ENCODE measurements at places on chromosomes 4 and X. TPM values are rescaled to one million over a fixed set of nuclear protein-coding genes. Genes with fewer than 3 reads are reported as not detected.

The RNF128 gene
- 0.22 TPM for total RNA-seq

The GAGE2A gene
- not detected for total RNA-seq

GRCh38 chr4:153764601-153765368, 5.0 kb upstream of the RNF175 start:
- no peak for DNase-seq

- DNase-seq, result no peak
Observed at GRCh38 chrX:49106930-49107329, 16.6 kb downstream of the GPKOW start.

DNA sequence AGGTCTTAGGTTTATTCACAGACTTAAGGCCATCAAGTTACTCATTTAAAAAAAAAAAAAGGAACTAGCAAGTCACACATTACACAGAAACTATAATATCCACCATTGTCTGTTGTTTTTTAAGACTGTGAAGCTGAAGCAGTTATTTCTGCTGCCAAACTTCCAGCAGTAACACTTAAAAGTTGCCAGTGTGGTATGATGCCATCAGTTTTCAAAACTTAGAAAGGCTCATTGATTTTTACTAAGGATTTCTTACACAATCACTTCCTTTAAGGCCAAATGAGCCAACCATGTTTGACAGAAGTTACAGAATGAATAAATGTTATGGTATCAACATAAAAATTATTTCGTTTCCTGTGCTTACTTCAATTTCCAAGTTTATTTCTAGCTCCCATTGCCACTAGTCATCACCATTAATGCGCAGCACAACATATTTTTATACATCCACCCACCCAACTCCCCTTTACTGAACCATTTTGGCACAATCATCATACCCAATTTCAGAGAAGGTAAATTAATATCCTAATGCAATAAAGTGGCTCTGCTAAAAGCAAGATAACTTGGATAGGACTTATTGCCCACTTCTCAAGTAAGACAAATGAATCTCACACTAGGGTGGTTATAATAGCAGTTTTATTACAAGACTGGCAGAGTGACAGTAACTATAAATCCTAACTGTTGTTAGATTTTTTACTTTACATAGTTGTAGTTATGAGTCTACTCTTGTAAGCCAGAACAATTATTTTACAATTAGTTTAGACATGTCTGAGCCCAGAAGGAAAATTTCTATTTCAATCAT, 13.1 kb downstream of the PDGFC start:
- DNase-seq, result no peak

DNA sequence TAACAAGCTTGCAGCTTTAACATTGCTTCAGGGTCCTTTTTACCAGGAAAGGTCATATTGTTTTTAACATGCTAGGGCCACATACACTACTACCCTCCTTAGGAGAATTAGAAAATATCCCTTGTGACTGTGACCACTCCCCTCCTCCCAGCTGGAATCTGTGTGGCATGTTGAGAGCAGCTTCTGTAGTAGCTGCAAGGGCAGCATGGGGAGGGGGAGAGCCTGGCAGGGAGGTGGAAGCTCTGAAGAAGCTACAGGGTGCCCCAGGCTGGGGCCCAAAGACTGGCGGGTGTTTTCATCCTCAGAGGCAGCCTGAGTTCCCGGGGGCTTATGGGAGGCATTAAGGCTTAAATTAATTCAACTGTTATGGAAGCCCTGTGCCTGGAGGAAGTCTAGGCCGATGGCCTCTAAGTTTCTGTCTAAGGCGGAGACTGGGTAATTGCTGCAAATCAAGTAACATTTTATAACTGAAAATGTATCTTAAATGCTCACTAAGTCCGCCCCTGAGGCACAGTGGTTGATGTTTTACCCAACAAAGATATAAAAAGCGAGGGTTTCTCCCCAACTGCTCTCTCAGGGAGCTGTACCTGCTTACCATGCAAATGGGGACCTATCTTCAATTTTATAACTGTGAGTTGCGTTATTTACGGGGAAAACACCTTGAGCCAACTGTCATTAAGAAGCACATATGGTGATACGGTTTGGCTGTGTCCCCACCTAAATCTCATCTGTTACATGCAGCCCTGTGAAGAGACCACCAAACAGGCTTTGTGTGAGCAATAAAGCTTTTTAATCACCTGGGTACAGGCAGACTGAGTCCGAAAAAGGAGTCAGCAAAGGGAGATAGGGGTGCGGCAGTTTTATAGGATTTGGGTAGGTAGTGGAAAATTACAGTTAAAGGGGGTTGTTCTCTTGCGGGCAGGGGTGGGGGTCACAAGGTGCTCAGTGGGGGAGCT, 37.4 kb upstream of the STS start:
- no peak for DNase-seq

- no peak for DNase-seq
Observed at GRCh38 chr4:94508296-94508695, 56.6 kb downstream of the PDLIM5 start.

DNA sequence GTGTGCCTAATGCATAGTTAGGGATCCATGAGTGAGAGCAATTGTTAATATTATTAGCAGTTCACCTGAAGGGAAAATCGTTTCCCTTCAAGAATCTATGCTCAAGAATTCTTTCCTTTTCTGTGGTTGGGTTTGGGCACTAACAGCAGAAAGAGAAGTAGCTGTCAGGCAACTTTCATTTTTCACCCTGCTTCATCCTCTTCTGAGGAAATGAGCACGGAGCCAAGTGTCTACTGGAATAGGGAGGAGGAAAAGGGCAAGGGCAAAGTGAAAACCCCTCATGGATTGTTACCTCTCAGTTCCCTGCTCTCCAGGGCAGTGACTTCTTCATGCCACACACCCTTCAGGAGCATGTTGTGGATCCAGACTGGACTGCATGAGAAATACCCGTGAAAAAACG, 2.6 kb upstream of the HPGDS start:
- DNase-seq, result no peak
